ENCODE measurements at places on chromosomes 3 and 15.

DNA sequence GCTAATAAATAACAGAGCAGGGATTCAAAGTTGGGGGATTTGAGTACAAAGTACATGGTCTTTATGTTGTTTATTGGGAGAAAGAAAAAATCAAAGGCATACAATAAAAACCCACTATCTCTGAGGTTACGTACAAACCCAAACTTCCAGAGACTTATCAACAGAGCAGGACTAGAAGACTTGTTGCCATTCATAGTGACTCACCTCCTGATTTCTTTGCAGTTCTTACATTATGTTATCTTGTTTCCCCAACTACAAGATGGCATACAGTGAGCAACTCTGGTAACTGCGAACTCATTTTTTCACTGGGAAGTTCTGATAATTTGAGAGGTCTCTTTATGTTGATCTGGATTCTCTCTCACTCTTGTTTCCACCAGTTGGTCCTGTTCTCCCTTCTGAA lies 80.6 kb upstream of the ETV5 start:
- no peak for DNase-seq

GRCh38 chr15:68114356-68114755 lies 60.2 kb downstream of the PIAS1 start:
- DNase-seq, result no peak

- no peak for DNase-seq
Observed at GRCh38 chr15:63938486-63939061, 104.8 kb upstream of the HERC1 start.

GRCh38 chr3:15969874-15970640 lies 172.3 kb upstream of the ANKRD28 start:
- DNase-seq, result no peak

GRCh38 chr3:33030802-33031201 lies 66.1 kb downstream of the GLB1 start:
- no peak for DNase-seq

DNA sequence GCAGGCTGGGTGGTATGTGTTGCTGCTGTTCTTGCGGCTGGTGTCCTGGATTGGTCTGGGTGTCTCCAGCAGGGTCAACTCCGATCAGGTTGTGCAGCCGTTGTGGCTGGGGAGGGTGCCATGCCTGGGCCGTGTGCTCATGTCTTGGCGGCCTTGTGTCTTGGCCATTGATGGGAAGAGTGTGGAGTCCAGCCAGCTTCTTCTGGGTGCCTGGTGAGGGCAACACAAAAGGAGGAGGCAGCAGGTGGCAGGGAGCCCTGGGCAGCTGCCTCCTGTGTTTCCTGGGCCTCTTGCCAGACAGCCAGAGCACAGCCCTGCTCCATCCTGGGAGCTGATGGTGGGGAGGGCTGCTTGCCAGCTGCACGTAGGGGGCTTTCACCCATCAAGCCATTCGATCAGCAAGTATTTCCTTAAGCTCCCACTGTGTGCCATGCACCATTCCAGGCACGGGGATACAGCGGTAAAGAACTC lies 4.3 kb downstream of the CHAC1 start:
- no peak for DNase-seq

All from NCI-H1930 (cell line).